ENCODE measurements at places on chromosomes 3 and 15.

GRCh38 chr3:143445118-143445517 lies 325.5 kb downstream of the CHST2 start:
- DNase-seq: no peak

DNA sequence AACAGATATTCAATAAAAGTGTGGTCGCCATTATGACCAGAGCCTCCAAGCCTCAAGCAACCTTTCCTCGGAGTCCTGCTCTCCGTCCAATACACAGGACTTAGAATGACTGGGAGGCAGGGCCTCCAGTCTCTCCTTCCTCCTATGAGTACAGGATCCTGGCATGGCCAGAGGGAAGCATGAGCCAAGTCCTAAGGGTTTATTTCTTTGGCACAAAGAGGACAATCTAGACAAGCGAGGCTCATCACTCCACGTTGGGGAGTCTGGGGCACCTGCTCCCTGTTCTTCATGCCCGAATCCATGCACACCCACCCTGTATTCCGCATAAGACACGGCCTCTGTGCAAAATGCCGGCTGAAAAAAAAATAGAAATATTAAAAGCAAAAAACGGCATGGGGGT lies 6.8 kb downstream of the PRRT3 start:
- DNase-seq: no peak

DNA sequence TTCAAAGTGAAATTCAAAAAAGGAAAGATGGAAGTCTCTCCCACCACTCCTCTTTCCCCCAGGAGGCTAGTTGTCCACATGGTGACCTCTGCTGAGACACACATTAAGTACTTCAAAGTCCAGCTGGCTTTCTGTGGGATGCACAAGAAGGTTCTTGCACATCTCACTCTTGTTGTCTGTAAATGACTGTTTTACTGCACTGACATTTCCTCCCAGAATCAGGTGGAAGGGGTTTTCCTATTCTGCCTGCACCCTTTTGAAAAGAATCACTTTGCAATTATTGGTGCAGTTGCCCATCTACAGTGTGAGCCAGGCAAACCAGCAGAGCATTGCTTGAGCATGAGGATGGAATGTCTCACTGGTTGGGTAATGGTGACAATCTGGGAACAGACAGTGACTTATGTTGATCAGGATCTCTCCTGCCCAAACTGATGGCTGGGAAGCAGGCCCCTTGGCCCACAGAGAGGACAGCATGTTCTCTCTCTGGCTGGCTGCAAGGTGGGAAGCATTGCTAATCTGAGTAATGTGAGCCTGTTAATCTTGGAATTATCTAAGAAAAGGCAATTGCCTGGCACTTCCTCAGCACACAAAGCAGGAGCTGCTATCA lies 347.7 kb upstream of the SATB1 start:
- DNase-seq: no peak

DNA sequence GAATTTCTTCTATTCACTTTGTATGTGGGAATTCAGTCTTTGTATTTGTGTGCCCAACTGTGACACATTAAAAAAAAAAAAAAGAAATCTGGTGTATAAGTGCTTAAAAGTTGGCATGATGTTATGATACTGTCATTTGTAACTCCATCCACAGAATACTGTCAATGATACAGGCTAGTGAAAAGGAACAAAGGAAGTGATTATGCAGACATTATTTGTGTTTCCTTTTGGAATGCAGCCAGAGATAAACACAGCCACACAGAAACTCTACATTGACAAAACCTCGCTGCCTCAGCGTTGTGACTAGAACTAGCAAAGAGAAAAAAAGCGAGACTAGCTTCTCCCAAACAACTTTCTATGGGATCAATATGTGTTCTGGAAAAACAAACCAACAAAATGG lies 519.2 kb upstream of the AGTR1 start:
- no peak for DNase-seq

DNA sequence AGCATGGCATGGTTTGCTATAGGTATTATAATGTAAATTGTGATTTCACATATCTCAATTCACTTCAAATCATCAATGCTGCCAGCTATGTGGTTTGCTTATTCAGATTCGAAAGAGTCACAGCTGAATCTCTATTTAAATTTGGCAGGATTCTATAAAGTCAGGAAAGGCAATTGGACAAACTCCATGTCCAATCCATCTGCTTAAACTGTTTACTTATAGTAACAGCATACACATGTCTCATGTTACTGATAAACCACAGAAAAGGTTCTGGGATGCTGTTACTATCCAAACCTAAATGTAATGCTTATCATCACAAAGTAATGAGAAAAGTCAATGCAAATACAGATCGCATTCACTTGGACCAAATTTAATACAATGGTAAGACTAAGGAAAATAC lies 229.7 kb downstream of the ISL2 start:
- no peak for DNase-seq

GRCh38 chr3:28575746-28576613 lies 227.4 kb upstream of the AZI2 start:
- no peak for DNase-seq

GRCh38 chr3:171790898-171791691 lies 19.2 kb downstream of the PLD1 start:
- no peak for DNase-seq

DNA sequence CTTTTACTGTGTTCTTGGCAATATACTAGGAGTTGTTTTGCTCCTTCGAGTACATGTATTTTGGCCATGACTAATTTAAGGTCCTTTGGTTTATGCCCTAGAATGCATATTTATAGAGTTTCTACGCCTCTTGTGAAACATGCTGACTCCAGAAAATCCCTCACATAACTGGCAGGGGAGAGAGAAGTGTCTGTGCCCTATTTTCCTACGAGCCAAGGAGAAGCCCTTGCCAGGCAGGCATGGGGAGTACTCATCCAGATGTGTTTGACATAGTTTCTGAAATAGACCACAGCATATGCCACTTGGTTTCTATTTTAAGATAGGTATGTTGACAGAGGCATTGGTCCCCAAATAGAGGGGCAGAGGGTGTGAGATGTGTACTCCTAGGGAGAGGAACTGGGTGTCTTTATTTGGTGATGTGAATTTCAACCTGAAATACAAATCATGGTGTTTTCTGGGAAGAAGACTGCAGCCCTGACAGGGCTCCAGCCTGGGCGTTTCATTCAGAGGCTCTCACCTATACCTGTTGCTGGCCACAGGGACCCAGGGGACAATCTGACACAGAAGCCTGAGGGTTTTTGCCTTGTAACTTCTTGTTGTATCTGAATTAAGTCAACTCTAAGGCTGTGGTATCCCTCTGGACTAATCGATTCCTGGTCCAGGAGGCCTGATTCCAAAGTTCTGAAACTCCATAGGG lies 267.8 kb upstream of the C2CD4B start:
- DNase-seq: no peak

DNA sequence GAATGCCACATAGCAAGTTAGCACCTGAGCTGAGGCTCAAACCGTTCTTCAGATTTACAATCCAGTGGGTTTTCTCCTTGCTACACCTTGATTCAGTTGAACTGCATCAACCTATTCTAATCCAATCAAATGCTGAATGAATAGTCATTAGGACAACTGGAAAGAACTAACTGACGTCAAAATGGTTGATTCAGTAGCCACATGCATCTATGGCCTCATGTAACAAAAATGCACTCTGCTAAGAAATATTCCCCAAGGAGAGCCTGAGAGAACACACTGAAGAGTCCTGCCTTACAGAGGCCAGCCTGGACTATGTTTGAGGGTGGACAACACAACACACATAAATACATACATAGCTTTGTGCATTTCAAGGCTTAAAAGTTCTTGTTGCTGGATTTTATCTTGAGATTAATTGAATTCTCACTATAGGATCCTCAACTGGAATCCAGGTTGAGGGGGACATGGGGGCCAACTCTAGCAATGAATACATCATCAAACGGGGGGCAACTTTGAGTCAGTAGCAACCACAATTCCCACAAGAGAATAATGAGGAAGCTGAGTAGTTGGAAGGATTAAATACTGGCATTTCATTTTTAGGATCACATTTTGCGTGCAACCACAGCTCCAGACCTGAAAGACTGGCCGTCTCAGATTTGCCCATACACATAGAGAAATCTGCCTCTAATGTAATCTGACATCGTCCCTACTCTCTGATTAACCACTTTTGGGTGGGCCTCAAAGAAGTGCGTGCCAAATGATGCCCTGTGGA lies 280.2 kb upstream of the ICE2 start:
- DNase-seq: no peak

DNA sequence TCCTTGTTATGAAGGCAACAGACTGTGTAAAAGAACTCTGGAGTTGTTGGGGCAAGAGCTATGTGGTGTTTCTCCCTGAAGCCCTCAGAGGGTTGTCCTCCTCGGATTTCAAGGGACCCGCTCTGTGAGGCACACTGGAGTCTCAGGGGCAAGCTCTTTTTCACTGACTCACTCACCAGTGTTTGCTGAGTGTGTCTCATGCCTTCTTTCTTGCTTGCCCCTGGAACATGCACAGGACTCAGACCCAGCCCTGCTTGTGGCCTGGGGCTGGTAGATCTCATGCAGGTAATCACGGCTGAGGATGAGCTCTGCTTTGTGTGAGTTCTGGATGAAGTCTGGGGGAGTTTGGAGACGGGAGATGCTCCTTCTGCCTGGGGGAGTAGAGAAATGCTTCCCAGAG lies 93.7 kb downstream of the CACNA1D start:
- no peak for DNase-seq

- no peak for DNase-seq
Measured at GRCh38 chr3:85670634-85671205, 711.9 kb downstream of the CADM2 start.

DNA sequence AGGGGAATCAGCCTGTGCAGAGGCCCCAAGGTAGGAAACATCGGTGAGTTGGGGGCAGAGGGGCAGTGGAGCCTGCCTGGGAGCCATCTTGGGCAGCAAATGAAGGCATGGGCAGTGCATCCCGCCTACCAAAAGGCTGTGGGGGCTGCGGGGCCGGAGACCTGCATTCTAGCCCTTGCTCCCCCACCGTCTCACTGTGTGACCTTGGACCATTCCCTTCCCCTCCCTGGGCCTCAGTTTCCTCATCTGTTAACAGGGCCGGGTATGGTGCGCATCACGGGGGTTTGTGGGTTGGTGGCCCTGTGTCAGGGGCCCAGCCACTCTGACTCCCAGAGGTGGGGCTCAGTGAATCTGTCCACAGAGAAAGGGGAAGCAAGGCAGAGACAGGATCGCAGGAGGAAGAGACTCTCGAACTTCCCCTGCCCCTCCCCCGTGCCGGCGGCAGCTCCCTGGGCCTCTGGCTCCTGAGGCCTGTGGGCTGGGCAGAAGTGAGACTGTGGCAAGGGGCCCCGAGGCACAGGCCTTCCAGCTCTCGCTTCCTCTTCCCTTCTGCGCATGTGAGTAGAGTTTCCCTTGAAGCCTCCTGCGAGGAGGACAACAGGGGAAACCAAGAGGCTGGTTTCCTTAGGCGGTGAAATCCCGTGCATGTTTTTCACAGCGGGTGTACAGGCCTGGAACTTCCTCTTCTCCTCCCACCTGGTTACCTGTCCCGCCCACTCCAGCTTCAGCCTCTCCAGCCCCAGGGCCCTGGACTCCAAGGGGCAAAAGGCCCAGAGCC lies 42.9 kb downstream of the IDH2 start:
- DNase-seq: peak; percentile 54

- no peak for DNase-seq
Measured at GRCh38 chr3:45095916-45096526, 50.2 kb downstream of the CDCP1 start.

- no peak for DNase-seq
Measured at GRCh38 chr3:132444383-132444782, 27.1 kb downstream of the DNAJC13 start.

- no peak for DNase-seq
Measured at GRCh38 chr15:48447657-48448056, 116.4 kb downstream of the DUT start.

DNA sequence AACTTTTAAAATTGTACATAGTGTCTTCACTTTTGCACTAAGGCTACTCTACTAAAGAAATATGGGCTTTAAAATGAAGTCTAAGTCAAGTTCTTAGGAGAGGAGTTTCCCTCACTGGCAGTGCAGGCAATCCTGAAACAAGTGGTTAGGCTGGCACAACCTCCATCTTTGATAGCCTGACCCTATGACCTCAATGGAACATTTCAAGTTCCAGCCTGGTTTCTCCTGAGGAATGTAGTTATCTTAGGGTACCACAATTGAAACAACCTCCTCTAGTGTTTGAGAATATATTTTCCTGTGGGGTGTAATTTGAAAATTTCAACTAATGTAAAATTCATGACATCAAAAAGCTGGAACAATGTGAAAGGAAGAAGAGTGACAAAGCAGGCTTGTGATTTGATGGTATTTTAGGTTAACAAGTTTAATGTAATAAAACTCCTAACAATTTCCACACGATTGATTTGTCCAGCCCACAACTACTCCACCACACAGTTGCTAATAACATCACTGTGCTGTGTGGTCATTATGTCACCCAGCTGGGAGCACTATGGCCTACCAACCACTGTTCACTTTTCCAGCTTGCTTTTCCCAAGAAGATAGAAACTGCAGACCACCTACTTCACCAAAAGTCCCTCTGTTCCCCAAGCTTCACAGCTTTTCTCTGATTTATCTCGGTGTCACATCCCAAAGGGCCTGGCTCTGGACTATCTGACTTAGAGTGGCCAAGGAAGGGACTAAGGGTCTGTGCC lies 1.8 kb downstream of the WWTR1 start:
- DNase-seq: no peak

GRCh38 chr3:76307556-76307955 lies 522.2 kb upstream of the ZNF717 start:
- no peak for DNase-seq

DNA sequence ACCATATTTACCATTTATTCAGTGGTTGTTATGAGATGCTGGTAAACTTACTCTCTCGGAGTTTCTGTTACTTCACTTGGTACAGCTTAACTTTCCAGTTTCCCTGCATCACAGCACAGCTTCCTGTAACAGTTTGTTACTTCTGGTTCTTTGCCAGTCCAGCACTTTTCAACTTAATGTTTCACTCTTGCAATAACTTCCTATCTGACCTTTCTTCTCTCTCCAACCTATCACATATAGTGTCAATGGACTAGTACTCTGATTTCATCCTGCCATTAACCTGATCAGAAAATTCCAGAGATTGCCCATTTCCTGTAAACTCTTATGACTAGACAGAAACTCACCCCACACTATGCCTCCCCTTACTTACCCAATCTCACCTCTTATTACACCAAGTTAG lies 3.9 kb upstream of the ATP11B start:
- DNase-seq: no peak

DNA sequence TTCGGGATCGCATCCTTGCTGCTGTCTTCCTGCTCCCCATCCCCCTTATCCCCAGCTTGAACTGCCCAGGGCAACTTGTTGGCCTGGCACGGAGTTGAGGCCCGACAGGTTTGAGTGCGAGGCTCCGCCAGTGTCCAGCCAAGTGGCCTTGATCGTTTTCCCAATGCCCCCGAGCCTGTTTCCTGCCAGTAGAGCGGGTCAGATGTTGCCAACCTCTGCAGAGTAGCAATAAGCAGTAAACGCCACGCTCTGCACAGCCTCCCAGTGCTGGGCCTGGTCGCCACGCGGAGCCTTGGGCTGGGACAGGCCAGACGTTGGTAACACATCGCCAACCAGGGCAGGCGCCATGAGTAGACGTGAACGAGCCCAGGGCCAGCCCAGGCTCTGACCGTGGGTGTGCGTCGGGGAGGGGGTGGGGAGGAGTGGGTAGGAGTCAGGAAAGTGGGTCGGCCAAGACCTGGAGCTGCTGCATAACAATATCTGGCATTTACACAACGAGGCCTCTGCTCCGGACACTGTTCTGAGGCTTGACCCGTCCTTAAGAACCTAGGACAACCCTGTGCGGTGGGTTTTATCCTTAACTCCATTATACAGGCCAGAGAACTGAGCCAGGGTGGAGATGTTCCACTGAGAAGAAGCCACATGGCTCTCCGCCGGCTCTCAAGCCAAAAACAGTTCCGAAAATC lies 444 bp upstream of the ABHD14A start:
- DNase-seq: no peak

- DNase-seq: no peak
Measured at GRCh38 chr3:65284961-65285360, 597.2 kb upstream of the ADAMTS9 start.

GRCh38 chr15:37077623-37078351 lies 22.6 kb downstream of the MEIS2 start:
- DNase-seq: no peak
